ENCODE measurements at places on chromosomes 13 and 19.

- peak; percentile 82 for DNase-seq
Observed at GRCh38 chr13:100673713-100674571, 653 bp downstream of the TMTC4 start.

DNA sequence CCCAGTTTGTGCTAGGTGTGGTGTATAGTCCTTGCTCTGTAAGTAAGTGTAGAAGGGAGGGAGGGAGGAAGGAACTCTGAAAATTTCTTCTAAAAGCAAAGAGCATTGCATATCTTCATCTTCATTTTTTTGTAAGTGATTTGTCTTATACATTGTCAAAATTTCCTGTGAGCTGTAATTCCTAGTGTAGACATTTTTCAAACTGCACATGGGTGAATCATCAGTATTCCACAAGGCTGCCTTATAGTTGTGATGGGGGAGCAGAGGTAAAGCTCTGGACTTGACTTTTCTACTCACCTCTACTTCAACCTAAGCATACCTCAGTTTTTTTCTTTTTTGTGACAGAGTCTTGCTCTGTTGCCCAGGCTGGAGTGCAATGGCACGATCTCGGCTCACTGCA lies 86.9 kb downstream of the CDK8 start:
- DNase-seq = no peak

GRCh38 chr19:46660551-46661019 lies 397 bp downstream of the DACT3 start:
- DNase-seq = no peak

- DNase-seq = no peak
Observed at GRCh38 chr13:40024204-40024966, 368.9 kb downstream of the COG6 start.

DNA sequence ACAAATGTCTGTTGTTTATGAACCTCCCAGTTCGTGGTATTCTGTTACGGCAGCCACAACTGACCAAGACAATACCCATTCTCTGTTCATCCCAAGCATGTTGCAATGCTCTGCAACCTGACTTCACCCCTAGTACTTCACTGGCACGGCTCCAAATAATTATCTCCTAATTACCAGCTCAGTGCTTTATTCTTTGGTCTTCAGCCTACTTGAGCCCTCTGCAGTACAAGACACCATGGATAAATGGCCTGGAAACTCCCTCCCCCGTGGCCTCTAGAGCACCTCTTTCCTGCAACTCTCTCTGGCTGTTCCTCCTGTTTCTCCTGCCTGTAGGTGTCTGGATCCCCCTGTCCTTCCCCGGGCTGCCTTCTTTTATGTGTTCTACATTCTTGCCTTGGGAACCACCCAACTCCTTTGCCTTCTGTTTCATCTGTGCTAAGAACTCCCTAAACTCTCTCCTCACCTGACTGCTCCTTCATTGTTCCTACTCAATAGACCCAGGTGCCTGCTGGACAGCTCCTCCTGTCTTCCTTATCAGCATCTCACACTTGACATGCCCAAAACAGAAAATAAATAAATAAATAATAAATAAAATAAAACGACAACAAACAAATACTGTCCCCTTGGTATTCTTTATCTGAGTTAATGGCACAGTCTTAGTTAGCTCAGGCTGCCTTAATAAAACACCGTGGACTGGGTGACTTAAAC lies 200.4 kb upstream of the IPO5 start:
- no peak for DNase-seq

DNA sequence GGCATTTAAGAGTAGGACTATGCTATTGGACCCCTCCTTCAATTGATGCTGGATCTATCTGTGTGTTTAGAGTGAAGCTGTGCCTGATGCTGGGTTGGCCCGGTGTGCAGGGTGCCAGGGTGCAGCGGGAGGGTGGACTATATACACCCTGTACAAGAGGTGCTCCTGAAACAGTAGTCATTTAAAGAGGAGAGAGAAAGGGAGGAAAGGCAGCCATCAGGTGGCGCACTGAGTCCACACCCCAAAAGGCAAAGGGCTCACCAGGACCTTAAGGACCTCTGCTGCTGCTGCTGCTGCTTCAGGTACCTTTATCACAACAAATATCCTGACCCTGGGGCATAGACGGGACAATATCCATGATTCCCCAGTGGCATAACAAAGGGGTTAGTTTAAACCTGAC lies 39.4 kb downstream of the ZNF136 start:
- DNase-seq = peak; percentile 7

DNA sequence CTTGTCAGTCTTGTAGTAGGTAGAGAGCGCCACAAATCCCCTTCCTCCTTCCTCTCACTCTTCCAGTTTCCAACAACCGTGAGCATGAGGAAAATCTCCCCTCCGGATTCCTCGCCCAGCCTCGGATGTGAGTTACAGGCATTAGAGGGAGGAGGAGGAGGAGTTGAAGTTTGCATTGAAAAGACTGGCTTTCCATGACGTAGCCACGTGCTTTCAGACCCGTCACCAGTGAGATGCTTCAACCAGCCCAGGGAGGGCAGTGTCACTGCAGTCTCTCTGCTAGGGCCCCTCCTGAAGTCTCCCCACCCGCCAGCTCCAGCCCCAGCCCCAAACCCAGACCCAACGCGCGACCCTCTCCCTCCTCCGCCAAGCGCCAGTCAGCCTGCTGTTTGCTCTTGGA lies 442 bp upstream of the FGF14 start:
- DNase-seq = no peak

- no peak for DNase-seq
Observed at GRCh38 chr19:6059396-6059947, 50.8 kb downstream of the RFX2 start.

DNA sequence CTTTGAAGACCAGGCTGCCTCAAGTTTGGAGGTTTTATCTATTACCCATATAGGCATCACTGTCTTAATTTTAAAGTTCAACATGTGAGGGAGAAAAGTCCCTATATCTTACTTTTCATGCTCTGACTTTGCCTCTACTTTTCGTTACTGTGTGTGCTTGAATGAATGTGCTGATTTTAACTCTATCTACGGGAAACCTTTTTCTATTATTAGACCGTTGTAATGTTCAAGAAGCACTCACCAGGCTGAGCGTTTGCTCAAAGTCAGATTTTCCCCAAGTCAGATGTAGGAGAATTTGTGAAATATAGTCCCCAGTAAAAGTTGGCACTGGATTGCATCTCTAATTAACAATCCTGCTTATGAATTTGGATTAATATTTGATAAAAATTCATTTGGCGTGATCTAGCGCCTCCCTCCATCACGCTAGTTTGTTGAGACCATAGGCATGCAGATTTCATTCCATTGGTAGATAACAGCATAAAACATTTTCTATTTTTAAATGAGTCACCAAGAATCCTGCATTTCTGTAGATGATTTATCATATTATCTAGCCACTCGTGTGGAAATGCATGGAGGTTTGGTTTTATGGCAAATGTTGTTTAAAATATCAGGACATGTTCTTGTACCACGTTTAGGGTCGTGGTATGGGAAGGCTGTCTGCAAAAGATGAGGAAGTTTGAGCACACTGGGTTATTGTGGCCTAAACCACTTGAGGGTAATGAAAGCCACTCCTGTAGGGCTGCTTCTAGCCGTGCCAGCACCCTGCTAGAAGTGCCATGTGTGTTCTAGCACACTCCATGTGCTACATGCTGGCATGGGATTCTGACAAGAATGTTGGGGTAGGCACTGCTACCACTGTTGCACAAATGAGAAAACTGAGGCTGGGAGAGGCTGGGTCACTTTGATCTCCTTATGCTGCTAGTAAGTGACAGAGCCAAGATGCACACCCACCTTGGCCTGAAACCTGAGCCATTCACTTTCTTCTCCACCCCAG lies 179.4 kb downstream of the FGF9 start:
- no peak for DNase-seq

DNA sequence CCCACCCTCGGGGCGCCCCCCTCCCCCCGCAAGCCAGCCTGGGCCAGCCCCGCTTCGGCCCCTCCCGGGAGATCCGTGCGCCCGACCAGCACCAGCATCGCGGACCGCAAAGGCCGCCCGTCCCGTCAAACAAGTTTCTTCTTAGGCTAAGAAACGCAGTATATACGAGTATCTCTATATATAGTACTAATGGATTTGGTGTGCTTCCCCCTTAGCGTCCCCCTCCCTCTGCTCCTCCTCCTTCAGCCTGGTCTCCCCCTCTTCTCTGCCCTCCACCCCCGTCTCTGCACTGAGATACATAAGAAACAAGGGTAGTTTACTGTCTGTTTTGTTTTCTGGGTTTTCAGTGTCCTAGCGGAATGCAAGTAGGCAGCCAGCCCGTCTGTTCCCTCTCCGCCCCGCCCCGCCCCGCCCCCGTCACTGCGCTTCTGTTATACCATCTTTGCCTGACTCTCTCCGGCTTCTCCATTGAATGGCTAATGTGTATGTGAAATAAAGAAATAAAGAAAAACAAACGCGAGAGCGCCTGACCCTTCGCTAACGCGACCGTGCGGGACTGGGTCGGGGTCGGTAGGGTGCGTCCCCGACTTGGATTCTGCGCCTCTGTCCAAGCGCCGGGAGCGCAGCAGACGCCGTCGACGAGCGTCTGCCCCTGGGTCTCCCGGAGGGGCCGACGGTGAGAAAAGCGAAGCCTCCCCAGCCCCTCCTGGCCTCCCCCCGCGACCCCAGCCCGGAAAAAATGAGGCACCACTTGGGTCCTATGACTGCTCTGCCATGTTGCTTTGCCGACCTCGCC lies 4.2 kb downstream of the LYL1 start:
- DNase-seq = peak; percentile 44

DNA sequence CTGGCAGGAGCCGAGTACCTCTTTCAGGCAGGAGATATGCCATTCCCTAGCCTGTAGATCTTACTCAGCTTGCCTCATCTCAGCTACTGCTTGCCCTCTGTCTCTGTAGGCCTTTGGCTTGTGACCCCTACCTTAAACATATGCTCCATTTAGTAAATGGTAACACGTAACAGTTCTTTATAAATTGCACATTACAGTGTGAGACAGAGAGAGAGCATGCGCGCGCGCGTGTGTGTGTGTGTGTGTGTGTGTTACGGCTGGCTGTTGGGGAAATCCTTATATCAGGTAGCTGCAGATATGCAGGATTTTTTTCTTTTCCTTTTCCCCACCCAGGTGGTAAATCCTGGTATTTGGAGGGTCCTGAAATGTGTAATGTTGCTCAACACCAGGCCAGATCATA lies 4.2 kb downstream of the SPINT2 start:
- no peak for DNase-seq

DNA sequence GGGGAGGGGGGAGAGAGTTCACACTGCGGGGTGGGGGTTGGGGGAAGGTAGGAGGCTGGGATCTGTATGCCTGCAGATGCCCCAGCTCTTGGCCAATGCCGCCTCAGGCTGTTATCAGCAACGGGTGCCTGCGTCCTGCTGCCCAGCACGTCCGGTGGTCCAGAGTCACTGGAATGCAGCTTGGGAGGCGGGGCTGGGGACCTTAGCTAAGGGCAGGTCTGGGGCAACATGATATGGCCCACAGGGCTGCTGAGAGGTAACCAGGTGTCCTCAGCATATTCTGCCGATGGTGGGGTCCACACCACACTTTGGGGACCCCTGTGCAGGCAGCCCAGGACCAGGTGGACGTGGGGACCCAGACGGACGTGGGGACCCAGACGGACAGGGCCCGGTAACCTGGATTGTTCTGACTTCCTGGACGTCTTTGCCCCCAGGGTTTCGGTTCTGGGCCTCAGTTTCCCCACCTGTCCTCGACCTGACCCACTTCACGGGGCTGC lies 668 bp upstream of the ARHGAP45 start:
- no peak for DNase-seq

DNA sequence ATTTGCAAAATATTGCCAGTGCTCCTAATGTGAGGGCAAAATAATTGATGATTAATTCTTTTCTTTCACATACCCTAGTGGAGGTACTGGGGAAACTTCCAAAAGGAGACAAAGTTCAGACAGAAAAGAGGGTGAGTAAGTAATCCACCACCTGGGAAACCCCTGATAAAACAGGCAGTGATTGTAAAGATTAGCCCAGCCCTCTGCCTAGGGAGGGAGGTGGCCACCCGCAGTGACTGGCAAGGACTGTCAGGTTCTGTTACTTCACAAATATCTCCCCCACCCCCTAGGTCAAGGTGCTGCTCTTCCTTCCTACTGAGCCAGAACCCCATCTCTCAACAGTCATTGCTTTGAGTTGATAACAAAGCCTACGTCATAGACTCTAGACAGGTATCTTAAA lies 239.7 kb downstream of the DNAJC15 start:
- DNase-seq = no peak

DNA sequence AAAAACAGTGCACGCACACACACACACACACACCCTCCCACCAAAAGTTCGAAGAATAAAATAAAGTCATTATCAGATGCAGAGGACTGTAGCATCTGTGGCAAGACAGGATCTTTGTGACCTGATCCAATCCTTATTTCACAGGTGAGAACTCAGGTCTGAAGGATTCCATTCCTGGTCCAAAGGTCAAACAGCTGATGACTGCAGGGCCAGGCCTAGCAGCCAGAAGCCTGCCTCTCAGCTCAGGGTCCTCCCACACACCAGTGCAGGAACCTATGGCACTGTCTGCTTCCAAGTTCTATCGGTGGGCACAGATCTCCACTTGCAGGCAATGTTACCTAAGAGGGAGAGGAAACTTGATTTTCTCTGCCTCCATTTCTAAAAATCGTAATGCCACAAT lies 57.5 kb downstream of the SERP2 start:
- DNase-seq = peak; percentile 79

GRCh38 chr19:9009431-9009830 lies 778 bp downstream of the MUC16 start:
- DNase-seq = no peak

DNA sequence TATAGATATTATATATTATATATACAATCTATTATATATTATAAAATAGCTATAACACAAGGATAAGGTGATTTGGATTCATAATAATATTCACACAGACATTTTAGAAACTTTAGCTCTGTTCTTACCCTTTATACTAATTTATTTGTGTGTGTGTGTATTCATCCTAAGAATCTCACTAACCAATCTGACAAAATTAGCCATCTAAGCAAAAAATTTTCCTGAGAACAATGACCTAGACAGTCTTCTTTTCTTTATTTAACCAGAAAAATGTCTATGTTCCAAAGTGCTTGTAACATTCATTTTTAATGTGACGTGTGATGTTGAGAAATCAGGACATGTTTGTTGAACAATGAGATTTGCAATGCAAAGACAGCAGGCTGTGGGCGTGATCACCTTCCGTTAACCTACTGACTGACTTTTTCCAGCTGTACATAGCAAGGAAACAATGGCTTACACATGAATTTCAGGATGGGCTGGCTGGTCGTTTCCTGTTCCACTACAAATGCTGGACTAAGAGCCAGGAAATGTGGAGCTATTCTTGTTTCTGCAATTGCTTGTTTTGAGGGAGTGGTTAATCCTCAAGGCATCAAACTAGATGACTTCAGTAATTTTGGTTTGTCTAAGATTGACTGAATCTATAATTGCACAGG lies 634.6 kb upstream of the ARGLU1 start:
- peak; percentile 24 for DNase-seq

- DNase-seq = no peak
Observed at GRCh38 chr13:80235967-80236302, 105.0 kb downstream of the SPRY2 start.

- no peak for DNase-seq
Observed at GRCh38 chr13:24184882-24185281, 24.4 kb downstream of the SPATA13 start.

GRCh38 chr19:32404933-32405430 lies 588 bp upstream of the DPY19L3 start:
- DNase-seq = peak; percentile 58

- DNase-seq = peak; percentile 4
Observed at GRCh38 chr13:75432811-75433244, 49.1 kb downstream of the TBC1D4 start.

GRCh38 chr19:7779631-7780486 lies 16.8 kb downstream of the CLEC4M start:
- no peak for DNase-seq

Data from SW480 (cell line).